Esophagus mucosa (tissue), 1 donor: ENCODE measurements at places on chromosomes 13 and 19. TPM values are rescaled to one million over a fixed set of nuclear protein-coding genes. Genes with fewer than 3 reads are reported as not detected.
A peak's percentile ranks its signal among the peaks of the same experiment; 100 is the strongest.

KLK2 gene
- total RNA-seq = not detected

NOVA2 gene
- total RNA-seq = 0.40 TPM

- no peak for ATAC-seq
Measured at GRCh38 chr19:45114116-45114515, 21.1 kb downstream of the PPP1R37 start.

DNA sequence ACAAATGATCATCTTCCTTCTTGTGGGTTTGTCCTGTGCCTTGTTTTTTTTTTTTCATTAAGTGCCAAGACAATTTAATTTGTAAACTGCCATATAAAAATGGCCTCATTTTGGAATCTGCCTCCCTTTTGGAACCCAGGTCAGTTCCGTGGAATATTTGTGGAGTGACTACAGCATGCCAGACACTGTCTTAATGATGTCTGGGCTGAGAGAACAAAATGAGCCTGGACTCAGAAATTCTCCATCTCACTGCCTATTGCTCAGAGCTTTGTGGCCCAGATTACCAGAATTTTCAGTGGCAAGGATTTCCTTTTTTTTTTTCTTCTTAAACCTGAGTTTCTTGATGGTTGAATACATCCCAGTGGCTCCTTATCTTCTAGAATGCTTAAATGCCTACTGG lies 340.6 kb downstream of the ENOX1 start:
- ATAC-seq = no peak

CRLF1 gene
- 7.9 TPM for total RNA-seq

FAAP24 gene
- total RNA-seq = 3.8 TPM

DNA sequence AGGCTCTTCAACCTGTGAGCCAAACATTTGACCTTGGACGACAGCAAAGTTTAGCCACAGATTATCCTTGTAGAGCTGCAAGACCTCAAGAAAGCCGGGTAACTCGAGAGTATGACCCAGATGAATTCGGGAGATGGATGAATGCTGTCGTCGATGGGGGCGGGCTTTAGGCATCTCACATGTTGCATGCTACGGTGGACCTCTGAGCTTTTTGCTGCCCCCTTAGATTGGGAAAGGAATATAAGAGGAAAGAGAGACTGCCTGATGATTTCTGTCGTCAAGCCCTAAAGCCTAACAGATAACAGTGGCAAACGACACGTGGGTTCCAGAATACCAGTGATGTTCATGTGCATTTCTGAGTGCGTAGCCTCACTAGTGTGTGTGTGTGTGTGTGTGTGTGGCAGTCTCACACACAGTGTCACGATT lies 730 bp upstream of the ABCC4 start:
- ATAC-seq = no peak

DNA sequence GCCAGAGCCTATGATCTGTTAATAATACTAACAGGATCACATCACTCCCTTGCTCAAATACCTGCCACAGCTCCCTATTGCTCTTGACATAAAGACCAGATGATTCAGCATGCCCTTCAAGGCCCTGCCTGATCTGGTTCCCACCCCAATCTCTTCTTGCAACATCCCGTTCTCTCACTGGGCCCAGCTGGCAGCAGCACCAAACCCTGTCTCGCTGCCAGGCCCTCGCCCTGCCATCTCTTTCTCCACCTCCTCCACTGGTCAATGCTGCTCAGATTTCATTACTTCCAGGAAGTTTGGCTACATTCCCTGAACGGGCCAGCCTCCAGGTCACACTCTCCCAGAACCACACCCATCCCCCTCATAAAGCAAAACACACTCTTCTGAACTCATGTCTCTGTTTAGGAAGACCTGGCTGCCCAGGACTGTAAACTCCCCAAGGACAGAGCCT lies 8.6 kb upstream of the BCAT2 start:
- ATAC-seq = peak; percentile 90

DNA sequence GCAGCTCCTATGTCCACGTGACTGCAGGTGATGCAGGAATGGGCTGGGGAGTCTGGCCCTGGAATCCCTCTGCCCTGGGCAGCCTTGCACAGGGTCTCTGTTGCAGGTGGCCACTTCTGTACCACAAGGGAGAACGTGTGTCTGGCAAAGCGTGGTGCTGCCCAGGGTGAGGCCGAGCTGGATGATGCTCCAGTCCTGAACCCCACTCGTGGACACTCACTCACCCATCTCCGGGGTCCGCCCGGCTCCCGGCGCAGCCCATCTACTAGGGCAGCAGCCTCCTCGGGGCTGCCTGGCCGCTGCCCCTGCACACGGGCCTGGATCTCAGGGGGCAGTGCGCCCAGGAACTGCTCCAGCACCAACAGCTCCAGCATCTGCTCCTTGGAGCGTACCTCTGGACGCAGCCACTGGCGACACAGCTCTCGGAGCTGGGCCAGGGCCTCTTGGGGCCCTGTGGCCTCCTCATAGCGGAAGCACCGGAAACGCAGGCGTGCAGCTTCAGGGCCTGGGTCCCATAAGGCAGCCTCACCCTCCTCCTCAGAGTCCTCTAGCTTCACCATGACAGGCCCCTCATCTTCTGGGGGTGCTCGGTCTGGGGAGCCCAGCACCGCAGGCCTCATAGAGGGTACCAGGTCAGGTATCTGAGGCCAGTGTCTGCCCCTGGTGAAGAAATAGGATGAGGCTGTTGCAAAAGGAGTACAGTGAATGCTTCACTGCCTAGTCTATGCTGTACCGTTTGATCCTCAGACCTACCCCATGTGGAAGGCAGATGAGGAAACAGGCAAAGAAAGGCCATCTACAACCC lies 2.2 kb downstream of the MZF1 start:
- ATAC-seq = no peak

DNA sequence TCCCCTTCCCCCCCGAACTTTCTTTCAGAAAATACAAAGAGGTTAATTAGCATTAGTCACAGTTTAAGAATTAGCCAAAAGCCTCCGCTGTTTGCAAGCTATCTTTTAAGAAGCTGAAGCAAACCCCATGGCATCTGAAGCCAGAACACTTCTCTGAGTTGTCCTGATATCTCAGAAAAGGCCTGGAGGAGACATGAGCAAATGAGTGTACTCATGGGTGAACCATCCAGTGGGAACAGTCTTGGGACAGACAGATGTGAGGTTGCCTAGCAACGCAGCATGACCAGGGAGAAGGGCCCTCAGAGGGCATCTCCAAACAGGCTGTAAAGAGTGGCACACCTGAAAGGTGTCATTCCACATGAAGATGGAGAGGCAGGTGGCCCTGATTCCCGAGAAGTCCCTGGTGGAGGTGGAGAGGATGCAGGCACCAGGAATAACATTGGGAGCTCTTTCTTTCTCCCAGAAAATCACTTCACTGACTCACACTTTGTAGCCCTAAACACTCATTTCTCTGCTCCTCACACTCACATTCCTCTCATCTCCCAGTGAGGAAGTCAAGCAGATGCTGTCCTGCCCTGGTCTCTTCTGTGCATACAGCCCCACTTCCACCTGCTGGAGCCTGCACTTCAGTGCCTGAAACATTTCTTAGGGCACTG lies 87.0 kb upstream of the TSHZ3 start:
- ATAC-seq = no peak

SIGLEC5 gene
- total RNA-seq = not detected

GRCh38 chr19:53894707-53895106 lies 12.7 kb downstream of the PRKCG start:
- ATAC-seq = no peak

ERICH6B gene
- total RNA-seq = not detected
